Naive thymus-derived CD8-positive, alpha-beta T cell (primary cell): ENCODE measurements at places on chromosomes 3 and 15.

DNA sequence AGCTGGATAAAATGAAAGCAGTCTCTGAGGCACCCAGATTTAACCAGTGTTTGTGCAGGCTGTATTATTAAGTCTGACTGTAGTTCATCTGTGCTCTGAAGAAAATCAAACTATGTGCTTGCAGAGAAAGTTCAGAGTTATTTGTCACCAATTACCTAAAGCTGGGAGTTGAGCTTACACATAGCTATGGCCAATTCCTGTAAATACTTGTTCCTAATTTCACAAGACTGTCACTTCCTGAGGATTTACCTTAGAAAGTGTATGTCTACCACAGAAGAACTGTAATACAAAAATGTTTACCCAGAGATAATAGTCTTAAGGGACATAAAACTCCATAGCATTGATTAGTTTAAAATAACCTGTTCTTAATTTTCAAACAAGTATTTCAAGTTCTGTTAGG is 628.4 kb upstream of the TGFBR2 start:
- no peak for DNase-seq

DNA sequence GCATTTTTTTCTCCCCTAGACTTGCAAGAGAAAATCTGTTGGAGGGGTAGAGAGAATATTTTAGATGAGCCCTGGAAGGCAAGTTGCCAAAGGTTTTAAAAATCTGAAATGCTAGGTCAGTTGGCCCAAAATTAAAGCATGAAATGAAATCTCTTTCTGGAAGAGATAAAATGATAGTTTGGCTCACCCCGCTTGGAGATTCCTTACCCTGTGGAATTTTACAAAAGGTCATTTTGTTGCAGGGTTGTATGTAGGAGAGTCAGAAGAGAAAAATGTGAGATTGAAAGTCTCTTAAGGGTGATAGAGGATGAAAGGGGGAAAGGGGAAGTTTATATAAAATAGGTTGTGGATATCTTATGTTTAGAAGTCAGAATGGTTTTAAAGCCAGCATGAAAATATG is 277.8 kb downstream of the CD47 start:
- DNase-seq = no peak

DNA sequence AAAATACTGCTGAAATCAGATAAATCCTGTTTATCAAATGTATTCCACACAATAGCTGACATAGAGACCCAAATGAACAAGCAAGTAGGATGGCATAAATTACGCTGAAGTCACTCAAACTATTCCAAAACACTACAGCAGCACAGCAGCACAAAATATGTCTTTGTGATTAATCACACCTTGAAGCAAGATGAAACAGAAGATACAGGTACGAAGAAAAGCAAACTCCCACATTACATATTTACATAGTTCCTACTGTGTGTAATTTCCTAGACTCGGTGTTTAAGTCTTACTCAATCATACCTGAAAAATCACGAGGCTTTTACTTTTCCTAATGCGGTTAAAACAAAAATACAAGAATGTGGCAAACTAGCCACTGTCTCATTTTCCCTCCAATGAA is 38.3 kb downstream of the CHSY1 start:
- no peak for DNase-seq

DNA sequence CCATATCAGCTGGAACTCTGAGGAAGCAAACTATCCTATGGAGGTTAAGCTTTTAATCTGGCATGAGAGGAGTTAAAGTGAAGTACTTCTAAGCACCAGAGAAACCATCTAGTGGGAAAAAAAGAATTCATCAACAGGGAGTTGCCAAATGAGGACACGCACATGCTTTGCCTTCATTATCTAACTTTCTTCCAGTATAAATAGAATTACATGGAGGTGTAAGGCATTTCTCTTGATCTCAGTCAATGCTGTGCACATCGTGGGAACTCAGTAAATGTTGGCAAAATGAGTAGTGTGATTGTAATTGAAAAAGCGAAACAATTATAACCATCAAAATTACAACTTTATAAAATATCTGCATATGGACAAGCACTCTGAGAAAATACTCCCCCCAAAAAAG is 8.0 kb upstream of the GSK3B start:
- no peak for DNase-seq

- no peak for DNase-seq
These were observed 89.3 kb downstream of the RASA2 start for GRCh38 chr3:141575879-141576743.

DNA sequence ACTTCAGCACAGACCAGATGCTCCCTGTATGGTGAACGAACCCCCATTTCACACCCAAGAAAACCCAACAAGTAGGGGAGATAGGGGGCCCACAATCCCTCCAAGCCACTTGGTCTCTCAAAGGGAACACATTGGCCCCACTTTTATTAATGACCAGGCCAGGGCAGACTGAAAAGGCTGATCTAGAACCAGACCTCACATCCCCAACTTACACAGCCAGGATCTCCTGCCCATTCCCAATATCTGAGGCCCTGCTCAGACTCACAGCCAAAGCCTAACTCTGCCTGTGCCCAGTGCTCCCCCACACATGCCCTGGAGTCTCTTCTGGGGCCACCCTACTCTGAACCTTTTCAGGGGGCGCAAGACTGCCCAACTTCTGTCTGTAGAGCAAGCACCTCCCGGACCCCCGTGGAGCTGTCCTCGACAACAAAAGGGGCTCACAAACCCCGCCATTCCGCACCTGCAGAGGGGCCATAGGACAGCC is 1.8 kb downstream of the PLXNB1 start:
- DNase-seq = no peak

DNA sequence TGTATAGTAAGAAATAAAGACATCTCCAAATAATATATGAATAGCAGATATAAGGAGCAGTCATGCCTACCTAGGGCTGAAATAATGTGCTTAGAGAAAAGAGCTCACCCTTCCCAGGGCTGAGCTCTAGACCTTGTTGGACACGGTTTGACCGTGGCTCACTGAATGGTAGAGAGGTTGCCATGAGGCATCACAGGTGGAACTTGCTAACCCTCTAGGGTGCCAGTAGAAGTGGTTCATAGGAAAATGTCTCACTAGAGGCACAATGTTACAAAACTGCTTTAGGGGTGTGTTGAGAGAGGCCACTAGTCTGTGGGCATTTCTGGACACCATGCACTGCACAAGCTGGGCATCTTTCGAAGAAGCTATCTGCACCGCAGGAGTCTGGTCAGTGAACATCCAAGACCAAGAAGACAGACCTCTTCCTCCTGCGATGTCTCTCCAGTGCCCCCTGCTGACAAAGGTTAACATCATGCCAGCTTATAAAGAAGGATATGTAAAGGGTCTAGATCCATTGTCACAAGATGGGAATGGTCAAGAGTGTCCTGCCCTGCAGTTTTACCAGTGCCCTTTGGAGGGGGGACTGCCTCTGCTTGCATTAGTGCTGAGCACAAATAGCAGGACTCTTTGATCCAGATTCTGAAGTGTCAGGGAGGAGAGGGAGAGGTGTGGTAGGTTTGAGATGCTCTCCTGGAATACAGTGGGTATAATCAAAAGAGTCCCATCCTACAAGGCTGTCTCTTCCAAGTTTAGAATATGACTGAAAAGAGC is 266.8 kb downstream of the ZNF385D start:
- no peak for DNase-seq
